Stomach (tissue), 19 donors: ENCODE measurements at places on chromosomes 16 and 17.
A peak's percentile ranks its signal among the peaks of the same experiment; 100 is the strongest.

GRCh38 chr17:4130715-4131114, 12.1 kb downstream of the ZZEF1 start:
- DNase-seq, result peak; percentile 39

DNA sequence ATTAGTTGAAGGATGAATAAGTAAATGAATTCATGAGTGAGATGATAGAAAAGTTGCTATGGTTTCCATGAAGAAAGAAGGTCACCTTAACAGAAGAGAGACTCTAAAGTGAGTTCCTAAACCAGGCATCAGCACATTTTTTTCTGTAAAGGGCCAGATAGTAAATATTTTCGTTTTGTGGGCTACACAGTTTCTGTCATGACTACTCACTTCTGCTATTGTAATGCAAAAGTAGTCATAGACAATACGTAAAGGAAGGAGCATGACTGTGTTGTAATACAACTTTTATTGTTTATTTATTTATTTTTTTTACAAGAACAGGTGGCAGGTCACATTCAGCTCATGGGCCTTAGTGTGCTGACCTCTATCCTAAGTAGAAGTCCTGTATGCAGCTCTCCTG, 426.1 kb upstream of the DYNLRB2 start:
- DNase-seq, result no peak

GRCh38 chr16:63283721-63284120, 1247.5 kb upstream of the CDH8 start:
- DNase-seq, result no peak

- DNase-seq, result no peak
These were observed 582.1 kb upstream of the SALL1 start for GRCh38 chr16:51733181-51733580.
